Left lung (tissue), 14 donors: ENCODE measurements at places on chromosomes 7 and 10. TPM values are rescaled to one million over a fixed set of nuclear protein-coding genes. Genes with fewer than 3 reads are reported as not detected.

AKR1C2 gene
- polyA plus RNA-seq, result 6.3 TPM

UNC5B gene
- polyA plus RNA-seq, result 26.3 TPM

CADPS2 gene
- 73.9 TPM for polyA plus RNA-seq

TNS3 gene
- 86.3 TPM for polyA plus RNA-seq

AKR1D1 gene
- not detected for polyA plus RNA-seq

OR2A42 gene
- polyA plus RNA-seq, result 5.6 TPM

KCP gene
- polyA plus RNA-seq, result 8.0 TPM

BTRC gene
- polyA plus RNA-seq, result 24.6 TPM

EPO gene
- not detected for polyA plus RNA-seq

TFEC gene
- 1.3 TPM for polyA plus RNA-seq

ABI1 gene
- 71.6 TPM for polyA plus RNA-seq

RBP4 gene
- polyA plus RNA-seq, result 2.2 TPM

ADAM8 gene
- 2.5 TPM for polyA plus RNA-seq

BTBD16 gene
- polyA plus RNA-seq, result not detected

PNLIPRP2 gene
- polyA plus RNA-seq, result not detected

NYAP1 gene
- polyA plus RNA-seq, result 2.9 TPM

SPDYE5 gene
- 6.1 TPM for polyA plus RNA-seq
